ENCODE measurements at places on chromosomes 12 and 14. TPM values are rescaled to one million over a fixed set of nuclear protein-coding genes. Genes with fewer than 3 reads are reported as not detected.

The HSPB8 gene
- 4.3 TPM for total RNA-seq

The CLEC7A gene
- not detected for total RNA-seq

The SLC7A8 gene
- 3.3 TPM for total RNA-seq

The USP44 gene
- 0.78 TPM for total RNA-seq

The ALX1 gene
- 6.8 TPM for total RNA-seq

The CCDC196 gene
- total RNA-seq = not detected

The PPP1CC gene
- 115 TPM for total RNA-seq

The BCL2L14 gene
- total RNA-seq = not detected

The LRR1 gene
- 34.6 TPM for total RNA-seq
